ENCODE measurements at places on chromosomes 7 and 10. TPM values are rescaled to one million over a fixed set of nuclear protein-coding genes. Genes with fewer than 3 reads are reported as not detected.

GRCh38 chr10:33113466-33113865, 155.4 kb upstream of the ITGB1 start:
- no peak for DNase-seq

- no peak for DNase-seq
Measured at GRCh38 chr10:133275684-133276092, 980 bp downstream of the ADAM8 start.

Gene NPY4R2
- not detected for polyA plus RNA-seq

- no peak for DNase-seq
Measured at GRCh38 chr7:138472292-138473079, 12.4 kb downstream of the TRIM24 start.

GRCh38 chr10:60986791-60987190, 42.8 kb upstream of the RHOBTB1 start:
- DNase-seq: no peak

Gene LIPJ
- polyA plus RNA-seq: 0.31 TPM

Gene CALML5
- not detected for polyA plus RNA-seq

GRCh38 chr10:43945094-43945730, 296.5 kb upstream of the ZNF32 start:
- DNase-seq: no peak

GRCh38 chr7:151684408-151685175, 164.9 kb upstream of the RHEB start:
- DNase-seq: no peak

Gene COBL
- 18.5 TPM for polyA plus RNA-seq

Gene METTL2B
- 33.4 TPM for polyA plus RNA-seq

DNA sequence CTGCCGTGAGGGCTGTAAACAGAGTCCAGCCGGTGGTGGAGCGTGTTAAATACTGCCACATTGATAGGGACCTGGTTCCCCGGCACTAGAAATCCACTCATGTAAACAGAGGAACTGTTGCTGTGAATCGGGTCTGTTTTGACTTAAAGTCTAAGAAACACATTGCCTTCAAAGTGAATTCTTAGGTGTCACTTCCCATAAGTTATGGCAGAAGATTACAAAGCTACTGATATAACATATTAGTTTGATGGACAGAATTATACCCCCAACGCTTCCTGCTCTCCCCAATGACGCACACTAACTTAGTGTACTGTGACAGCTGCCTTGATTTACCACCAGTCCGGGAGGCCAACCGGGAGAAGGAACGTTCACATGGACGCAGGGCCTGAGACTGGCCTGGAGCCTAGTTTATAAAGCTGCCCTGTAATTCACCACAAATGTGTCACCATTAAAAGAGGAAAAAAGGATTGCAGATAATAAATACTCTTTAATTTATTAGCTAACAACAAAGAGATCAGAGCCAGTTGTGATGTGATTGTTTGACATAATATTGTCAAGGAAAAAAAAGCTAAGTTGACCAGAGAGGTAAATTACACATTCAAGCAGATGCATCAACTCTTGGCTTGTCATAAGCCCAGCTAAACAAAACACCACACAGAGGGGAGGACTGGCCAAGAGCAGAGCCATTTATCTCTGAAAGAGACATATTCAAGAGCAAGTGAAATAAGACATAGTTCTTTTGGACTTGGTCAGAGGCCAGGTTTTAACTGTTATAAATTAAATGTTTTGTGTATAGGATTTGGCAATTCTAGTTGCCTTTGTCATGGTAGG, 820.6 kb downstream of the LRMDA start:
- DNase-seq: peak; percentile 95

DNA sequence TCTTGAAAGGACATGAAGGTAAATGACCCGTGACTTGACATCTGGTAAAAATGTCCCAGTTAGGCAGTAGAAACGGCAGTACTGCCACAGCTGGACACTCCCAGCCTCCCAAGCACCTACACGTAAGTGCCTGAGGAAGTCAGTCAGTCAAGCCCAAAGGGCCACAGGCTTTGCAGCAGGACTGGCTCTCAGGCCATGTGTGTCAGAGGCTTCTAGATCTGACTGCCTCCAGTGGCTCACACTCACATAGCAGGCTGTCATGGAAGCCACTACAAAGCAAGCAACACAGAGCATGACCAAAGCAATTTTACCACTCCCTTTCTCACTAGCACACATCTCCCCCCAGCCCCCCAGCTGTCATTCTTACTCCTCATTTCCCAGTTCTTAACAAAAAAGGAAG, 17.8 kb upstream of the CCNJ start:
- no peak for DNase-seq

DNA sequence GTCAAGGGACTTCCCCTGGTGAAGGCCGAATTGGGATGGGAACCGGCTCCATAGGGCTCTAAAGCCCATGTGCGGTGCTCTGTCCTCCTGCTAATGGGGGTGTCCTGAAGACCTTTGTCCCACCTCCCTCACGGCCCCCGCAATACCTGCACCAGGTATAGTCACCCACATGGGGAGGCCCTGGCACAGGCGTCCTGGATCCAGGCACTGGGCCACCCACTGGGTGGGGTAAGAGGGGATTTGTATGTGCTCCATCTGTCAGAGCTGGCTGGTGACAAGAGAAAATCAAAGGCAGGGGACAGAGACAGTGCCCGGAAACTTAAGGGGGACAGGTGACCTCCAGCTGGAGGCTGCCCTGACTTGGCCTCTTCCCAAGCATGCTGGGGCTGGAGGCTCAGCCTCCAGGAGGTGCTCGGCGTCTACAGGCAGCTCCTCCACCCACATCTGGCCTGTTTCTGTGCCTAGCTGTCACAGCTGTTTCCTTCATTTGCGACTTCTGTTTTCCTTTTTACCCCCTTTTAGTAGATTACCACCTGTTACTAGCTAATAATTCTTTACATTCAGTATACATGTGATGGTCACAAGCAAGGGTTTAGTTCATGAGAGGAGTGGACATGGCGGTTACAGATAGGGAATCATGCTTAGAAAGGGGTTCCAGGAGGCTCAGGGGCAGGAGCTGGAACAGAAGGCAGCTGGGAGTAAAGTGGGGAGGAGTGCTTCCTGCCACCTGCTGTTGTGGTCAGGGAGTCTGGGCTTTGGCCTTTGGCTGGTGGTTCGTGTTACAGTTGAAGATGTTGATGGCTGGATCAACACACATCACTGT, 2.3 kb upstream of the CUZD1 start:
- no peak for DNase-seq

Gene CAMK2B
- polyA plus RNA-seq: 1.7 TPM

GRCh38 chr7:30178748-30179436, 44.1 kb downstream of the MTURN start:
- DNase-seq: no peak

Gene HYAL4
- polyA plus RNA-seq: 0.08 TPM

DNA sequence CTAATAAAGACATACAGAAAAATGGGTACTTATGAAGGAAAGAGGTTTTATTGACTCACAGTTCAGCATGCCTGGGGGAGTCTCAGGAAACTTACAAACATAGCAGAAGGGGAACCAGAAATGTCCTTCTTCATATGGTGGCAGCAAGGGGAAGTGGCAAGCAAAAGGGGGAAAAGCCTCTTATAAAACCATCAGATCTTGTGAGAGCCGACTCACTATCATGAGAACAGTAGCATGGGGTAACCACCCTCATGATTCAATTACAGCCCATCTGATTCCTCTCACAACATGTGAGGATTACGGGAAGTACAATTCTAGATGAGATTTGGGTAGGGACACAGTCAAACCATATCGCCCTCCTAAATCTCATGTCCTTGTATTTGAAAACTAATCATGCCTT, 1305.4 kb upstream of the SORCS1 start:
- DNase-seq: no peak

GRCh38 chr10:84156768-84157167, 16.8 kb upstream of the GPR15LG start:
- DNase-seq: no peak

DNA sequence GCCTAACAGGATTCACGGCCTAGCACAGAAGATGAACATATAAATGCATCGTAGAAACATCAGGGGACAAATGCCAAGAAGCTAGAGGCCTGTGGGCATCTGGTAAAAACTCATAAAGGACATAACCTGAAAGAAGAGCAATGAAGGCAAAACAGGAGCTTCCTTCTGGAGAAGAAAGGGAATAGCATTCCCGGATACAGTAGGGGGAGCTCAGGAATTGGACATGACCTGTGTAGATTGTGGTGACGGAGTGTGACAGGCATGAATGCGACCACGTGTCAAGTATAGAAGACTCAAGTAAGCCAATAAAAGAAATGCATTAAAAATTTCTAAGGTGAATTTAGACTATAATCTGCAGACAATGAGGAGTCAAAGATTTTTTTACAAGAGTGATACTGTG, 270.1 kb downstream of the AGMO start:
- no peak for DNase-seq

DNA sequence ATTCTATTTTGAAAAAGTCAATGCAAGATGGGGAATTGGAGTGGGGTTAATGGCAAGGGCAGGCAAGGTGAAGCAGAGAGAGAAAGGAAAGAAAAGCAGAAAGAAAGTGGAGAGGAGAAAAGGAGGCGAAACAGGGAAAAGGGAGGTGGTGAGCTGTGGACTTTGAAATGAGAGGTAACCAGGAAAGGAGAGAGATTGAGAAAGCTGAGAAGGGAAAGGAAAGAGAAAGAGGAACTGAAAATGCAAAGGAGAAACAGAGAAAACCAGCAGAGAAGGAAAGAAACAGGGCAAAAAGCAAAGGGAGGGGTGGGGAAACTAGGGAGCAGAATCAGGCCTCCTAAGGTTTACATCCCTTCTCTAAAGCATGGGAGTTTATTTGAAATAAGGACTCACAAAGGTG, 72.5 kb upstream of the TPK1 start:
- no peak for DNase-seq

DNA sequence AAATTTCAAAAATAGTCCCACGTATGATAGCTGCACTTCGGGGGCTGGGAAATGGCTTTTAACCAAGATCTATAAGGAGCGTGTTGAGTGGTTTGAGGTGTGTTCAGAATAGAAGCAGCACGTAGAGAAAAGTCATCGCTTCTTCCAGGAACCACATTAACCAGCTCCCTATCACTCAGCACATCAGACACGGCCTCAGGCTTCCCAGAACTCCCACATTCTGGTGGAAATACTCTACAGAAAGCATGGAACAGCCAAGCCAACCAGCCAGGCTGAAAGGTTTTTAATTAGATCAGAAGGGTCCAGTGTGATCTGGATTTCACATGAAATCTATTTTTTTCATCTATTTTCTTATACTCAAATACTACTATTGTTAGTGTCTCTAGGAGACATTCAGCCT, 231.5 kb upstream of the NRP1 start:
- DNase-seq: no peak

DNA sequence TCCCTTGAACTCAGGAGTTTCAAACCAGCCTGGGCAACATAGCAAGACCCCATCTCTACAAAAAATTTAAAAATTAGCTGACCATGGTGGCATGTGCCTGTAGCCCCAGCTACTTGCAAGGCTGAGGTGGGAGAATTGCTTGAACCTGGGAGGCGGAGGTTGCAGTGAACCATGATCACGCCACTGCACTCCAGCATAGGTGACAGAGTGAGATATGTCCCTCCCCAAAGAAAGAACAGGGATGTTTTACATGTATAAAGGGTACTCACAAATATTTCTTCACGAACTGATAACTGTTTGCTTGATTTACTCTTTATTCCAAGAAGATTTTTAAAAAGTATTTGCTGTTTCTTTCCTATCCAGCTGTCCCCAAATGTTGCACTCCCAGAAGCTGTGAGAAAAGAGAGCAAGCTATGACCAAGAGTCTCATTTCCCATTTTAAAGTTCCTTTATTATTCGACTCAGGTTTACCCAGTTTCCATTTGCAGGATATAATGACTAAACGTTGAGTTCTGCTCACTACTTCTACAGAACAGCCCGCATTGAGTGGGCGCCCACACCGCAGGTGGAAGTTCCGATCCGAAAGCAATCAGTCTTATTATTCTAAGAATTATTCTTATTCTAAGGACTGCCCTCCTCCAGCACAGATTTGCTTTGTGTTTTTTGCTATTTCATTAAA, 90.7 kb downstream of the APBB1IP start:
- DNase-seq: no peak

Gene ANKRD2
- 0.56 TPM for polyA plus RNA-seq

DNA sequence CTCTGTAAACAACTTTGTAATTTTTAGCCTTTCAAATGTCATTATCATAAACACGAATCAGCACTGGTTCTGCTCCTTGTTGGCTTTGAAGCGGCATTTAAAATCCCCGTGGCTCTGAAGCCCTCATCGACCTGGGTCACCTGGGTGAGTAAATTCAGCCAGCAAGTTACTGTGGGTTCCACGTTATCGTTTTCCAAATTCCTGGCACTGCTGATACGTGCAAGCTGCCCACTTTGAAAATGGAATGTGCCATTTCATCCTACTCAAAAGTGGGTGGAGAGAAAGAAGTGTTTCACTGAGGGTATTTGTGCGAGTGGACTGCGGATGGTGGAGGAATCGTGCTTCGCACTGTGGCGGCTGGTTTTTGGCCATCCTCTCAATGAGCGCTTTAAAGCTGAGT, 281.7 kb downstream of the KLF6 start:
- DNase-seq: no peak

GRCh38 chr7:134750083-134751062, 29.1 kb upstream of the CALD1 start:
- DNase-seq: no peak

DNA sequence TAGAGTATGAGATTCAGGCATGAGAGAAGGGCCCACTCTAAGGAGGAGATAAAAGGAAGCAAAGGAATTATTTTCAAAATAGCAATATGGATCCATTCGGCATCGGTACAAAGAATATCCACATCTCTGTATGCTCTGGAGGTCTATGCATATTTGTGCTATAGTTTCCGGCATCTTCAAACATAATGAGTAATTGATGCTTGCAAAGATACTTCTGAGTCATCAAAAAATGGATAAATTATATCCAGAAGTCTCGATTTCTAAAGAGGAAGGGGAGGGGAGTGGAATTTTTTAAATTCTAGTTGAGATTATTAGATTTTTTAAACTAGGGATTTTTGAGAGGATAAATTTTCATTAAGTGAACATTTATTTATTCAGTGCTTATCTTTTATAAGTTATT, 72.9 kb upstream of the KIAA1217 start:
- no peak for DNase-seq

GRCh38 chr10:3484306-3485056, 300.5 kb downstream of the KLF6 start:
- DNase-seq: no peak

DNA sequence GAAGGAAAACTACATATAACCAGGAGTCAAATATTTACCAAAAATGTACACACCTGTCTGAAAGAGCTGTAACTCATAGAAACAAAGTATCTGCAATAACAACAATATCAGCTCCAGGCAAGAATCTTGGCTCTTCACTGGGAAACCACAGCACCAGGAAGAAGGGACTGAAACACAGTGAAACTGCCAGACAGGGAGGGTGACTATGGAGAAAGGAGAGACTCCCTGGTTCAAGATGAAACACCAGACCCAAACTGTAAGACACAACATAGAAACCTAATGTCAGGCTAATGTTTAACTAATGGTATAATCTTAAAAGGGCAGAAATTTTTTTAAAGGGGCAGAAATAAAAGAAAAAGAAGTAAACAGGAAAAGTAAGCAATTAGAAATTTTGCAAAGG, 11.5 kb upstream of the TAS2R39 start:
- no peak for DNase-seq

DNA sequence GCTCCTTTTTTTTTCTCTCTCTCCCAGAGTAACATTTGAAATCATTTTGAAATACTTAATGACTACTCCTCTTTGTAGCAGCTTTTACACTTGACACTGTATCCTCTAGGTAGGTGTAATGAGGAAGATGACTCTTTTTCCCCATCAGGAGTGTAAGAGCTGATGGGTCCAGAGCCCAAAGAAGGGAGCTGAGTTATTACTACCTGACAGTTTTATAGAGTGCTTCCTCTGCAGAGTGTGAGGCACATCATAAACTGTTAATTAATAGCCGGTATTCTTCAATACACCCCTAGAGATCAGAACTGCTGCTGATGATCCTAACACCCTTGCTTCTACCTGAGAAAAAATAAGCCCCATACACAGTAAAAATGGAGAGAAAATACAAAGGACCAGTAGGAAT, 279.8 kb upstream of the SEMA3A start:
- no peak for DNase-seq

All from left renal cortex interstitium (tissue), 4 donors.